ENCODE measurements at places on chromosomes 16 and 17.
A peak's percentile ranks its signal among the peaks of the same experiment; 100 is the strongest.

- no peak for DNase-seq
Observed at GRCh38 chr17:38597375-38597774, 8.4 kb downstream of the SRCIN1 start.

GRCh38 chr17:17154556-17154955 lies 51.6 kb downstream of the PLD6 start:
- no peak for DNase-seq

GRCh38 chr17:41667280-41668041 lies 21.2 kb upstream of the EIF1 start:
- DNase-seq = no peak

DNA sequence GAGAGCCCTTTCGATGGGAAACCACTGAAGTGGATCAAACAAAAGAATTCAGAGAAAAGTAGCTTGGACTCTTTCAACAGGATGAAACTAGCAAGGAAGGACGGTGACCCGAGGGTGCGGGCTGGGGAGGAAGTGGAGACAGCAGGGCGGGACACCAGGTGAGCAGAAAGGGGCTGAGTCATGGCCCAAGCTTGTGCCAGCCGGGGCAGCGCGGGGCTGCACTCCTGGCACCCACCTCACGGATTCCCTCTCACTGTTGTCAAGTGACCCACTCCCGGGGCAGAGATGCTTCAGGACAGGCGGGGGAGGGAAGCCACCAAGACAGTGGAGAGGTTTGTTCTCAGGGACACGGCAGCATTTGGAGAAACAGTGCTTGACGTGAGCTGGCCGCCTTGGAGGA lies 10.7 kb upstream of the RNF222 start:
- no peak for DNase-seq

- DNase-seq = peak; percentile 39
Observed at GRCh38 chr16:75304521-75305363, 53.3 kb upstream of the BCAR1 start.

DNA sequence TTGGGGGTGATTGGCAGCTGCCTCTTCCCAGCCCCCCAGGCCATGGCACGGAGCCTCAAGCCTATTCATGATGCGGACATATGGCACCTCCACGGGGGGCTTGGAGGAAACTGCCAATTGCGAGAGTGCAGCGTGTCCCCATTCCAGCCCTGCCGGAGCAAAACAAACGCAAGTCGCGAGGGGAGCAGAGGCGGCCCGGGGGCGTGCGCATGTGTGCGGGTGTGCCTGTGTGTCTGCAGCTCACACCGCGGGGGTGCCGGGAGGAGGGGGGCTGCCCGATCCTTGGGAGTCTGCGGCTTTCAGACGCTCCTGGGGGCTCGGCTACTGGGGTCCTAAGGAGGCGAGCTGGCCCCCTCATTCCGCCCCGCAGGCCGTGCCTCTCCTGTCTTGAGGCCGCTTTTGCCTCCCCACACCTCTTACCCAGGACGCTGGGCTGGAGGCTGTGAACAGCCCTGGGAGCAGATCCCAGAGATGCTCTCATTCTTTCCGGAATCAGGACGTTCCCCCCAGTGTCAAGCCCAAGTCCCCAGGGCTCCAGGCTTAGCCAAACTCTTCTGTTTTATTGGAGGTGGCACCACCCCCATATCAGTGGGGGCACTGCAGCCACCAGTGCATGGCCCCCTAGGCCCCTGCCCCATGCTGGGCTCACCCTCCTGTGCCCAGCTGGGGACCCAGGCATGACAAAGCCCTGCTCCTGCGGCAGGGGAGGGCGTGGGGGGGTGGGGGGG lies 29.1 kb downstream of the ENDOV start:
- no peak for DNase-seq

DNA sequence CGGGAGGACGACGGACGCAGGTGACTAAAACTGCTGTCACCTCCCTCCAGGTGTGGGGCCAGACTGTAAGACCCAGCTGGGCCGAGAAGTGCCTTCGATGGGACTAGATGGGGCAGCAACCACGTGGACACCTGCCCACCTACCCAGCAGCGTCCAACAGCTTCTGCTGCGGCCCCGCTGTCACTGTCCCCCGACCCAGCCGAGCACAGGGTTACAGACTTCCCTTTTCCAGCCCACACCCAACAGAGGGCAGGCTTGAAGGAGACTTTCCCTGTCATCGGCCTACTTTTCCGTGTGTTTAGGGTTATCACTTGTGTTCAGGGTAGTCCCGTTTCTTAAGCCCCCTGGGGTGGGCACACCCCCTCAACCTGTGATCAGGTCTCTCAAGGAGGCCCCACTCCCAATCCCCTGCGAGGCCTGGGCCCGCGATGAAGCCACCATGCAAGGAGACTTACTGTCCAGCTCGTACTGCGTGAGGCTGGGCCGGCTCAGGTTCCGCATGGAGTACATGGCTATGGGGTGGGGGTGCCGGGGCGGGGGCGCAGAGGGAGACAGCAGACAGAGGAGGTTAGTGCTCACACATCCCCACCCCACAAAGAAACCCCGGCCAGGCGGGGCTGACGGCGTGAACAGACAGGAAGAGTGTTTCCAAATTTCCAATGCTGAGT lies 68.8 kb upstream of the CDC42EP4 start:
- DNase-seq = no peak

DNA sequence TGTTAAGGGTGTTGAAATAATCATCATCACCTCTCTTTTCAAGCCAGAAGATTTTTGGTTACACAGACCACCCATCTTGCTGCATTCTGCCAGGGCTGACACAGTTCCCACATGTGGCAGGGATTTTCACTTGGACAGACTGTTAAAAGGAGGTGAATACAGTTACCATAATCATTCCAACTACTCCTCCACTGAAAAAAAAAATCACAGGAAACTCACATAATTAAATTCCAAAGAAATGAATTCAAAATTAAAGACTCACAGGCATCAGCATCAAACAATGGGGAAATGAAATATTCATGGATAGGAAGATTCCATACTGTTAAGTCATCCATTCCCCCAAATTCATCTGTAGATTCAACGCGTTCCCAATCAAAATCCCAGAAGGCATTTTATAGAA lies 209.4 kb downstream of the MRTFB start:
- no peak for DNase-seq

DNA sequence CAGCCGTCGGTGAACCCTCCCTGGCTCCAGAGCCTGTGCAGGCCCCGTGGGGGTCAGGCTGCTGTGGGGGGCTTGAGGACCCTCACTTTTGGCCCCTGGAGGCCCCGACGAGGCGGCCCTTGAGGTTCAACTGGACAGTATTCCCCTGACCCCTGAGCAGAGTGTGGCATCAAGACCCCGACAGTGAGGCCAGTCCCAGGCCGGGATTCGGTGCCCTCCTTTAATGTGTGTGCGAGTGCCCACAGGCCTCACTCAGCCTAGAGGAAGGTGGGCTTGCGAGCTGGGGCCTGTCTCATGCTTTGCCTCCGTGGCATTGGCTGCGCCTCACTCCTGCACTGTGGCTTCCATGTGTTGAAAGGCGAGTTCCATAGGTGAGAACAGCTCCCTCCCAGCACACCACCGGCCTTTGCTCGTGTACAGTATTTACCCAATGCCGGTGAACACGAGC lies 94.5 kb downstream of the METRNL start:
- DNase-seq = peak; percentile 3

- no peak for DNase-seq
Observed at GRCh38 chr17:21474815-21475214, 98.7 kb downstream of the KCNJ12 start.

DNA sequence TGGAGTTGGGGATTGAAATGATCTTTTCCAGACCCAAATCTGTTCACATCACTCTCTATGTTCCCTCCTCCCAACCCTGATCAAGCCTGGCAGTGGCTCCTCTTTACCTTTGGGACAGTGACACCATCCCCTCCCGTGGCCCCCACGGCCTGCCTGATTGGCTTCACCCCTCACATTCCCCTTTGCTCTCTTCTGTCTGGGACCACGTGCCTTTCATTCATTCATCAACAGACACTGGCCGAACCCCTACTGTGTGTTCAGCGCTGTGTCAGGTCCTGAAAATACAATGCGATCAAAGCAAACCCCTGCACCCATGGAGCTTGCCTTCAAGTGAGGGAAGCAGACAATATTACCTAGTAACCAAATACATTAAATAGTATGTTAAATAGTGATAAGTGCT lies 2.2 kb upstream of the ALOX12B start:
- no peak for DNase-seq

DNA sequence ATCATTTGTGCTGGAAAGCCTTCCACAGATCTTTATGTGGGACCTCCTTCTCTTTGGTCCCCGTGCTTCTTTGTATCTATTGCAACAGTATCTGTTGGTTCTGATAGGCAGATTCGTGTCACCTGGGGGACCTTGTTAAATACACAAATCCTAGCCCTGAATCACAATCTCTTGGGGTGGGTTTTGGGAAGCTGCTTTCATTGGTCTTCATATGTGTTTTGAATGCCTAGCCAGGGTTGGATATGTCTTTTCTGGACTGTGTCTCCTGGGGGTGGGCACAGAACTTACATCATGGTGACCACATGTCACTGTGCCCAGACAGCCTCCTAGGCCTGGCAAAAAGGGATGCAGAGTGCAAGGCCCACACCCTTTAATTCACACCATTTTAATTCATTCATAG lies 81.0 kb upstream of the HNF1B start:
- no peak for DNase-seq

DNA sequence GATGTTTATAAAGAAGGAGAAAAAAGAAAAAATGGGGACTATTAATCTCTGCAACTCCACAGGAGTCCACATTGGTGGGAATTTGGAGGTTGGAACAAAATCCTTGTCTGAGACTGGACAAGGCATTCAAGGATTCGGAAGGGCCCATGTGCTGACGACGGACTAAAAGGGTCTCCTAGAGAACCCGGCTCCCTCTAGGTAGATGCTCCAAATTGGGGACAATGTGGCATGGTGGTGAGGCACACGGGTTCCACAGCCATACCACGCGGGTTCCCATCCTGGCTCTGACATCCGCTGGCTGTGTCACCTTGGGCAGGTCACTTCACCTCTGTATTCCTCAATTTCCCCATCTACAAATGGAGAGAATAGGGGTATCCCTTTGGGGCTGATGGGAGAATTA lies 227.4 kb downstream of the C16orf78 start:
- DNase-seq = no peak

- DNase-seq = no peak
Observed at GRCh38 chr17:48001197-48001596, 30.3 kb downstream of the CDK5RAP3 start.

DNA sequence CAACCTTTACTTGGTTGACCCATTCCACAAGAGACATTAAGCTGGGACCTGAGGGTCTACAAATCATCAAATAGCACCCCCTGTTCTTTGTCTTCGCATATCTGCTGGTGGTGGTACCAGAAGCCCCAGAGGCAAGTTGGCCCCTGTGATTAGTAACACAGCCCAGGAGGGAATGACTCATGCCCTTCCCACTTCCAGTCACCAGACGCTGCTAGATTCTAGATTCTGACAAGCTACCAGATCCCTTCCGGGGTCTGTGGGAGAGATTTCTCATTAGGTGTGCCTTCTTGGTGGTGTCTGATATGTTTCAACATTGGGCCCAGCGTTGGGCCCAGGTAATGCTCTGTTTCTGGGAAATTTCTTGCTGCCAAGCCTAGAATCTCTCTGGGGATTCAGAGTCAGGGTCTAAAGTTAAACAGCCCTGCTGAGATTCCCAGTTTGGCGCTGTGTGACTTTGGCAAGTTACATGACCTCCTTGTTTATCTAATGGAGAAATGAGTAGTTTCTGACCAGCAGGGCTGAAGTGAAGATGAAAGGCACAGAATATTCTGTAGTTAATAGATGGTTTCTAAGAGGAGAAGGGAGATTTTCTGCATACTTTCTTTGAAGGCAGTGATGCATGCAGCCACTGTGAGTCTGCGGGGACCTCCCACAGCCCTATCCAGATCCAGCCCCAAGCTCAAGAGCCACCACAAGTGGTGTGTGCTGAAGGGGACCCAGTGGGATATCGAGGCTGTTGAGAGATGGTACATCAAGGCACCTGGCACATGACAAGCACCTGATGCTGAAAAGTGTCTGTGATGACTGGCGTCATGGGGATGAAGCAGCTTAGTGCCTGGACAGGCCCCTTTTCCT lies 3.9 kb downstream of the TRPV2 start:
- DNase-seq = peak; percentile 72

- DNase-seq = no peak
Observed at GRCh38 chr17:61251939-61252865, 147.4 kb upstream of the TBX2 start.

DNA sequence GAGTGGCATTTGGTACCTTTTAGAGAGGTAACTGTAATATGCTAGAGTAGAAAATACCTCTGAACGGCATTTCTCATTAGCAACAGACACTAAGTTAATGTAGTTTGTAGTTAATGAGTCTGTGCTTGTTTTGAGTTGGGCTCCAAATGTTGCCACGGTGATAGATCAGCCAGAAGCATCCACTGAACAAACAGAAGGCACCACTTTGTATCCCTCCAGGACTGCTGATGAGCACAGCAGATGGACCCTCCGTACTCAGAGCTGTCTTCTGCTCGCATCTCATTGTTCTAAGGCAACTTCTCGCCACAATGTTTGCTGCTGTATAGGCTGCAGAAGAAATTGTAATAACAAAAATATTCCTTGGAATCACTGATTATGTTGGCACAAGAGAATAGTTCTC lies 56.1 kb downstream of the TNRC6C start:
- no peak for DNase-seq

- no peak for DNase-seq
Observed at GRCh38 chr17:77253611-77254051, 112.9 kb downstream of the SEC14L1 start.

DNA sequence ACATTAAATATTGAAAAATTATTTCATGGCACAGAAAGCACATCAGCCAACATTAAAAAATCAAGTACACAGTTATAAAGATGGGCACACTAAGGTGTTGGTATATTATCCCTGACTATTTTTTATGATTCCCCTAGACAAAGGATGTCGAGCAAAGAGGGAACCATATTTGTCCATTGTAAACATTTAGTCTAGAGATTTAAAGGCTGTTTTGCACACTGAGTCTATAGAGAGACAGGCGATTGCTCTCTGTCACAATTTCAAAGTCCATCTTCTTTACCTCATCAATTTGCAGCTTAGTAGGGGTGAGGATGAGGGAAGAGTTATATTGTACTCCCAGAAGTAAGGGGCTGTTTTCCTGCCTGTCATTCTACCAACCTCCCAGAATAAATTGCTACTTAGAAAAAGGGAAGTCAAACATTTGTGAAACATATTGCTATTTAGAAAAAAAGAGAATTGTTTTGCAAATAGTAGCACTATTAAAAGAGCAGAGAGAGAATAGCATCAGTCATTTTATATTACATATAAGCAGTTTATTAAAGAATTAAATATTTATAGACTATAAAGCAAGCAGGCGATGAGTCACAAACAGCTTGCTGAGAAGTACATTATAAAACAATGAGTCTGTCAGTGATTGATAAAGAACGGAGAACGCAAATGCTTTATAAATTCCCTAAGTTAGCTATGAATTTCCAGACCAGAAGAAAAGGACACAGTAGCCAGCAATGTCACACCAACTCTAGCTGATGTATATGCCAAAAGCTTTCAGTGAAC lies 270.6 kb upstream of the PMFBP1 start:
- no peak for DNase-seq

All from BE2C (cell line).